ENCODE measurements at places on chromosomes 13 and 19.
A peak's percentile ranks its signal among the peaks of the same experiment; 100 is the strongest.

DNA sequence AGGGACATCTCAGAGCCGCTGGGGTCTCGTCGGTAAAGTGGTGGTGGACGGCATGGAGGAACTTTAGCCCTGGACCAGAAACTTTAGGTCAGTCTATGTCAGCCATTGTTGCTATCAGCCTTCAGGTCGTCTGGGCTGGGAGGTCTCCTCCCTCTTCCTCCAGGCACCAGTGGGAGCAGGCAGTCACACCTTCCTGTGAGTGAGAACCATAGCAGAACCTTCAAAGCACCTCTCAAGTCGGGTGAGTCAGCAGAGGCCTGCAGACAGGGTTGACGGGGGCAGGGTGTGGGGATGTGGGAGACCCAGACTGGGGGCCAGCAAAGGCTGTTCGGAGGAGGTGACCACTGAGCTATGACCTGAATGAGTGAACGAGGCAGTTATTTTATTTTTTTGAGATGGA, 15.4 kb upstream of the SBNO2 start:
- no peak for DNase-seq

DNA sequence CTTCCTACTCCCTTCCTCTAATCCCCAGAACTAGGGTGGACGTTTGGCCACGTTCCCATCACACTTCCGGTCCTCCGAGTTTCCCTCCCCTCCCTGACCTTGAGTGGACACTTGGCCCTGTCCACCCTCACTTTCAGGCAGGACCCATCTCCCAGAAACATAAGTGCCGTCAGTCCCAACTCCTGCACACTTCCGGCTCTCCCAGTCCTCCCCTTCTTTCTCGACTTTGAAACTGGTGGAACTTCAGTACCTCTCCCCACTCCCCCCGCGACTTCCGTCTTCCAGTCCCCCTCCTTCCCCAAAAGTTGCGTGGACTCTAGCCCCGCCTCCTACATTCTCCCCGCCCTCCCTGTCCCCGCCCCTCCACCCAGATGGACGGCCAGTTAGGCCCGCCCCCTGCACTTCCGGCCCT, 278 bp upstream of the ZNF274 start:
- no peak for DNase-seq

DNA sequence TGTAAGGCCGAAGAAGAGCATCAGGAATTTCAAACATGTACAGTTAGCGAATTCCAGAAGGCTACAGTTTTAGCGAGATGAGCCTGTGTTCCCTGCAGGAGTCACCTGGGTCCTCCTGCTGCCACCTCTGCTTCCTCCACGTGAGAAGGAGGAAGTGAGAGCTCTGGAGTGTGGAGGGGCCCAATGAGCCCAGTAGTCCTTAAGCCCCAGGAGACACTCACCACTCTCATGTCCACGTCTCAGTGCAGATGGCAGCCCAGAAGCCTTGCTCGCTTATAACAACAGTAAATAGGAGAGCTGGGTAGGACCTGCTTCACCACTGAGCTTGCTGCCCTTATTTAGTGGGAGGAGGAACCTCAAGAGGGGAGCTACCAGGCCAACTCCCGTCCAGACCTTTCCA, 44.3 kb downstream of the SERP2 start:
- DNase-seq, result no peak

DNA sequence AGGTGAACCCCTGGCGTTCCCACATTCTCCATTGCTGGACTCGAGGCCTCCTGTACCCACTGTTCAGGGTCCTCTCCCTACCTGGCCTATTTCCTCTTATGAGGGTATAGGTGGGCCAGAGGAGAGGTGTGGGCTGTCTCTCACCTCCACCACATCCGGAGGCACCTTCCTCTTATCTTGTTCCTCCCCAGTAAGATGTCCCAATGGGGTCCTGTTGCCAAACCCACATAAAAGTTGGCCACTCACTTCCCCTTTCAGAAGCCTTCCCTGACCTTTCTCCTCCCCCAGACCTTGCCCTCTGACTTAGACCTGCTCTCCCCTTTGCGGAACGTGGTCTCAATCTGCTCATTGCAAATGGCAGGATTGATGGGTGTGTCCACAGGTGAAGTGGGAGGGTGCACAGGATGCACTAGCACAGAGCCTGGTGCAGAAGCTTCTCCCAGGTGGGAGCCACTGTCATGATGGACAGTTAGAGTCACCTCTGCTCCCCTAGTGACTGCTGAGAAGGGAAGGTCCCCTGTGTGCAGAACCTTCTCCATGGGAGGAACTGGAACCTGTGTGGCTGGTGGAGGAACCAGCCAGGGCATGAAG, 1.3 kb downstream of the CYP4F3 start:
- DNase-seq, result no peak

GRCh38 chr13:25864936-25865335, 186.9 kb downstream of the SHISA2 start:
- DNase-seq, result no peak

DNA sequence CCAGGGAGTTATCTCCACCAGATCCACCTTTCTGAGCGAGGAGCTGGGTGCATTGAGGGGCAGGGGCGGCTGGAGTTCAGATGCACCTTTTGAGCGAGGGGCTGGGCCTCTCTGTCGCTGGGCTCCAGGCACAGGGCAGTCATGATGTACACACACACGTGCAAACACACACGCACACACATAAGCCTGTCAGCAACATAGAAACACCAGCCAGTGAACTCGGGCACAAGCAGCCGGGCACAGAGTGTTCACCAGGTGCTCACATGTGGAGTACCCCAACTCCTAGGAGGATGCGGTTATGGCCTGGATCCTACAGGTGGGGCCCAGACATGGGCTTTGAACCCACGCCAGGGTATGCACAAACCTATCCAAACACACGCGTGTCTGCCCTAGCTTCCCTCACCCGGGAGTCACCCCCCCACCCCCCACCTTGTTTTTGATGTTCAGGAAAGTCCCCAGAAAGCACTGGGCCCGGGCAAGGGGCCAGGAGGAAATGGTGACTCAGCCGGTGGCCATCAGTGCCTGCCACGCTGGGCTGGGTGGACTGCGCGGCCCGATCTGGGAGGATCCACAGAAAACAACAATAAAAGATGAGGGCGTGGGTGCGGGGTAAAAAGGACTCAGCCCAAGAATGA, 13.3 kb downstream of the ARRDC2 start:
- no peak for DNase-seq

DNA sequence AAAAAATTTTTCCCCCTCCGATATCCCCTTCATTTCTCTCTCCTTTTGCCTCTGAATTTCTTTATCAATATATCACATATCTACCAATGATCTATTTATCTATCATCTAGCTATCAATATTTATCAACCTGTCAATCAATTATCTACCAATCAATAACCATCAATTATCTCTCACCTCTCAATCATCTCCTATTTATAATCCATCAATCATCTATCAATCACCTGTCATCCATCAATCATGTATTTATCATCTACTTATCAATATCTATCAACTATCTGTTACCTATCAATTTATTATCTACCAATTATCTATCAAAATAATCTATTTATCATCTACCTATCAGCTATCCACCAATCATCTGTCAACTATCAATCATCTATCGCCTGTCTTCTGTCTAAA, 17.1 kb downstream of the MBD3L1 start:
- no peak for DNase-seq

DNA sequence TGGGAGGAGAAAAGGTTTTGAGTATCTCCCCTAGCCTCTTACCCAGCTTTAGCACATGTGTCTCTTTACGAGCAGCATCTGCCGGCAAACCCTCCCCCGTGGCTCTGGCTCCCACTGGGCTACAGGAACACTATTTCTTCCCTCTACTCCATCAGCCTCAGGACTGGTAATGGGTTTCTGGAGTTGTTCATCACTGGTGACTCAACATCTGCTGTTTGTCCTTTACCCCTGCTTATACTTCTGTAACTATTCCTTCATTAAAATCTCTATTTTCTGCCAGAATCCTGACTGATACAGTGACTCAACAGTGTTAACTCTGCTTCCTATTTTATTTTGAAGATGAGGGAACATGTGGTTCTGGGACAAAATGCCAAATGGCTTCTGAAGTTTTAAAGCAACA, 437.3 kb upstream of the HTR2A start:
- no peak for DNase-seq

DNA sequence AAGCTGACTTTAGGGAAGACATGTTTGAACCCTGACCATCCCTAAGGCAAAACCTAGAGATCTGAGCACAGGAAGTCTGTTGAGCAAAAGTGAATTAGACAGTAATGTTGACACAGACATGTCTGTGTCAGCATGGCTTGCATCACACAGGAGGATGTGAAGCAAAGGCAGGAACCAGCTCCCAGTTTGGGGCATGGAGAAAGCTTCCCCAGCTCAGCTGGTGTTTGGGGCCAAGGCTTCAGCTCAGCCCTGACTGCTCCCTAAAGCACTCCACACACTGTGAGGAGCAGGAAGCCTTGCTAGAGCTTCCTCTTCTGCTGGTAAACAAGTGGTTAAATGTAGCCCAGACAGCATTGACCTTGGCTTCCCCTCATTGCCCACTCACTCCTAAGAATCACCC, 153.8 kb upstream of the UBL3 start:
- no peak for DNase-seq

DNA sequence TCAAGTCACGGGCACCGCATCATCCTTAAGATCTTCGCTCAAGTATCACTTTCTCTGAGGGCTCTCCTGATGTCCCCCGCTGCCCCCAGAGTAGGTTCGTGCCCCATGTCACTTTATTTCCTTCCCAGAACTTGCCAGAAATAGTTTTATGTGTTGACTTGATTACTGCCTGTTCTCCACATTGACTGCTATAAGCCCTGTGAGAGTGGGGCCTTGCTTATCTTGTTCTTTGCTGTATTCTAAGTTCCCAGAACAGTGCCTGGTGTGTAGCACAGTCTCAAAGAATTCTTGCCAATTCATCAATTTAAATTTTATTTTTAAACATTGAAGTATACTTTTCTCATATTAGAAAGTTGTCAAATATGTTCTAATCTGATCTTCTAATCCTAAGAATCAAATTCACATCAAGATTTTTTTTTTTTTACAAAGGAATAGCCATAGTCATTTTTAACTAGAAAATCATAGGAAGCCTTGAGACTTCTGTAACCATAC, 32.1 kb upstream of the GPR183 start:
- DNase-seq, result no peak

DNA sequence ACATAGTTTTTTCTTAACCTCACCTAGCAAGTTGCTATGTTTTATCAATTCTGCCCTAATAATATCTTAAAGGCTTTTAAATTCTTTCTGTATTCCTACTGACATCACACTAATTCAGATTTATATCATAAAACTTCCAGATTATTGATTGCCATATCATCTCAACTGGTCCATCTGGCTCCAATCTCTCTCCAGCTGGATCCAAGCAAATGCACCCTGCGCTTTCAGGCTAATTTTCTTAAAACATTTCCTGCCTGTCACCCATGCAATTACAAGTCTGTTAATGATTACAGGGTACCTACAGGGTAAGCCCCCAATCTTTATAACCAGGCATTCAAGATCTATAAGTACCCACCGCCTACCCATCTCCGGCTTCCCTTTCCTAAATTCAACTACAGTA, 95.2 kb downstream of the SERP2 start:
- no peak for DNase-seq

DNA sequence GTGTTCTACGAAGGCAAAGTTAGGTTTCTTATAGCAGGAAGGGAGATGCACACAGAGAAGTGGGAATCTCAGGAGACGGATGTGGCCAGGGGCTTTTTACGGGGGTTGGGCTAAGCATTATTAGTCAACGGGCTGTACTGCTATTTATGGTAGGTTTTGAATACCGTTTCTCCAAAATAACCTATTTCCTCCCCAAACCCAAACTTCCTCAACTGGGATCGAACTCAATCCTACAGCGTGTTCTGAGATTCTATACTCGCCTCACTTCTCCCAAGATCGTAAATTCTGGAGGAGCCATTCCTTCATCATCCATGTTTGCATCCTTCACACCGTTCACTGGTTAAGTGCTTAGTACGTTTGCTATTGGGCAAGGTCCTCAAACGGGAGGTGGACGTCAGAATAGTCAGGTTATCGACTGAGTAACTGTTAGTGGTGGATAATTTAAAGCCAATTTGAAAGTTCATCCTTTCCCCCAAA, 1.2 kb upstream of the TRIM13 start:
- no peak for DNase-seq

- DNase-seq, result peak; percentile 65
These were observed 180.5 kb downstream of the COL4A1 start for GRCh38 chr13:110126391-110126961.

GRCh38 chr13:97211300-97211699, 10.8 kb upstream of the MBNL2 start:
- no peak for DNase-seq

GRCh38 chr19:8610936-8611300, 403 bp upstream of the ADAMTS10 start:
- no peak for DNase-seq

- no peak for DNase-seq
These were observed 178.8 kb downstream of the KATNAL1 start for GRCh38 chr13:30128591-30128990.

DNA sequence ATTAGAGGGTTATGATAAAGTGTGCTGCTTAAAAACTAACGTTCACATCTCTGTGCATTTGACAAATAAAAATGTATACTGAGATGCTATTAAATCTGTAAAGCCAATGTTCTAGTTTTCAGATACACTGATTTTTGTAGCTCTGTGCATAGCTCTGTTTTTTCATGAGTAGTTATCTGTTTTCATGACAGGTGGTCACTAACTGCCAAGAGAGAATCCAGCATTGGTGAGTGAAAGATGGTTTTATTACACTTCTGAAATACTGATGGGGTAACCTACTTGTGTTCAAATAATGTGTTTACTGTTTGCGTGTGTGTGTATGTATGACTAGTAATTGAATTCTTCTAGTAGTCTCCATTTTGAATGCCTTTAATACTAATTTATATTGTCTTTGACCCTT, 29.0 kb downstream of the URI1 start:
- no peak for DNase-seq

- no peak for DNase-seq
These were observed 70.5 kb upstream of the ZNF420 start for GRCh38 chr19:37007587-37008220.

- DNase-seq, result no peak
These were observed 26.8 kb upstream of the CXCL17 start for GRCh38 chr19:42469311-42470235.

GRCh38 chr19:13001502-13002165, 6.4 kb downstream of the NFIX start:
- DNase-seq, result no peak

DNA sequence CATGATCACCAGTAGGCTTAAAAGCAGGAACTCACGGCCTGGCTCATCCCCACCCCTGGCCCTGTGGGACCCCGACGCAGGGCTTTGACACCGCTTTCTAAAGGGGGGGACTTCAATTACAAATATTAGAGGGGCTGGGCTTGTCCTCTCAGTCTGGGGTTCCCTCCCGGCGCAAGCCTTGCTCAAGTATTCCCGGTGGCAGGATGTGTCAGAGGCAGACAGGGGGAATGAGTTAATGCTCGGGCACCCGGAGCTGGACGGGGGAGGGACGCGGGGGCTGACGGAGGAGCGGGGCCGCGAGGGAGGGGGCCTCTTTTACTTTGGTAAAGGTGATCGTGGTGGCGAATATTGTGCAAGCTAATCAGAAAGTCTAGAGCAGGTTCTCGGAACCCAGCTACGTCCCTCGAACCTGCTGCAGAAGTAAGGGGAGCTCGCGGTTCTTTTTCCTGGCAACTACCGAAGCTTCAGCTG, 1.1 kb downstream of the FGF14 start:
- no peak for DNase-seq

- DNase-seq, result no peak
These were observed 72.1 kb downstream of the KLF12 start for GRCh38 chr13:74061926-74062595.

GRCh38 chr19:33862981-33863380, 66.3 kb downstream of the KCTD15 start:
- DNase-seq, result no peak

GRCh38 chr19:14661372-14661924, 13.2 kb downstream of the ADGRE3 start:
- DNase-seq, result no peak
